ENCODE measurements at places on chromosomes 4 and X.

DNA sequence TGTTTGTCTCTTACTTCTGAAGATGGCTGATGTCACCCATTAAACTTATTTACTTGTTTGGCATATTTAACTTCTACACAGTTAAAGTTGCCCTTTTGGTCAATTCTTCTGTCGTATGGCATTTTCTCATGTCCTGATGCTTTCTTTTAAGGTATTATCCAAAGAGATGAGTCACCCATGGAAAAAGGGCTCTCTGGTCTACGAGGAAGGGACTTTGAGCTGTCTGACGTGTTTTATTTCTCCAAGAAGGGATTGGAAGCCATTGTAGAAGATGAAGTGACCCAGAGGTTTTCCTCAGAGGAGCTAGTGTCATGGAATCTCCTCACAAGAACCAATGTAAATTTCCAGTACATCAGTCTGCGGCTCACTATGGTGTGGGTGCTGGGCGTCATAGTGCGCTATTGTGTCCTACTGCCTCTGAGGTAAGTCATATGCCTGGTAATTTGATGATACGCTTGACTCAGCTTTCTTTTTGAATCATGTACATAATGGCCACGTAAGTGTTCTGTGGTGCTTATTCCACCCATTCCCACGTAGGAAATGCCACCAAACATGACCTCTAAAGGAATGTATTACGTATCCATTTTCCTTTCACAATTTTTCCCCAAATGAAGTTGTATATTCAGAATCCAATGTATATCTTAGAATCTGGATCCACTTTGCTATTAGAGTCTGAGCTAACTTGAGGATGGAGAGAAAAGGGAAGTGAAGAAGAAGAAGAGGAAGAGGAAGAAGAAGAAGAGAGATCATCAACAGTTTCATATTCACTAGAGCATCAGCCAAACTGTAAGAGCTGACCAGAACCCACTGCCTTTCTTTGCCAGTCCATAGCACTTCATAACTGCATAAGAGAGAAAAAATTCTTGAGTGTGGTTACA is 45.7 kb downstream of the GPAT3 start:
- peak; percentile 31 for DNase-seq

DNA sequence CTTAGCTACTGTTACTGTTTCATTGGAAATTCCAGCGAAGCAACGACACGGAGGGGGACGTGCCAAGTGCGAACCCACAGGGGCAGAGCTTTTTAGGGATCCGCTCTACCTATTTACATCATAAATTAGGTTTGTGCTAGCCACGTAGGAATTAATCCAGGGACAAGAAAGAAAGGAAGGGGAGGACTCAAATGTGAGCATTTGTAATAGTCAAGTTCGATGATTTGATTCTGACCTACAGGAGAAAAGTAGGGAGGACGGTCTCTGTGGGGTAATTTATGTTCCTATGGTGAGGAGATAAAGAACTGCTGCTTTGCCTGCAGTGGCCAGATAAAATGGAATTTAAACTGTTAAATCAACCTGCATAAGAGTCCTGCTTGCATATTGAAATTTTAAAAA is 1.7 kb downstream of the INTS6L start:
- no peak for DNase-seq

DNA sequence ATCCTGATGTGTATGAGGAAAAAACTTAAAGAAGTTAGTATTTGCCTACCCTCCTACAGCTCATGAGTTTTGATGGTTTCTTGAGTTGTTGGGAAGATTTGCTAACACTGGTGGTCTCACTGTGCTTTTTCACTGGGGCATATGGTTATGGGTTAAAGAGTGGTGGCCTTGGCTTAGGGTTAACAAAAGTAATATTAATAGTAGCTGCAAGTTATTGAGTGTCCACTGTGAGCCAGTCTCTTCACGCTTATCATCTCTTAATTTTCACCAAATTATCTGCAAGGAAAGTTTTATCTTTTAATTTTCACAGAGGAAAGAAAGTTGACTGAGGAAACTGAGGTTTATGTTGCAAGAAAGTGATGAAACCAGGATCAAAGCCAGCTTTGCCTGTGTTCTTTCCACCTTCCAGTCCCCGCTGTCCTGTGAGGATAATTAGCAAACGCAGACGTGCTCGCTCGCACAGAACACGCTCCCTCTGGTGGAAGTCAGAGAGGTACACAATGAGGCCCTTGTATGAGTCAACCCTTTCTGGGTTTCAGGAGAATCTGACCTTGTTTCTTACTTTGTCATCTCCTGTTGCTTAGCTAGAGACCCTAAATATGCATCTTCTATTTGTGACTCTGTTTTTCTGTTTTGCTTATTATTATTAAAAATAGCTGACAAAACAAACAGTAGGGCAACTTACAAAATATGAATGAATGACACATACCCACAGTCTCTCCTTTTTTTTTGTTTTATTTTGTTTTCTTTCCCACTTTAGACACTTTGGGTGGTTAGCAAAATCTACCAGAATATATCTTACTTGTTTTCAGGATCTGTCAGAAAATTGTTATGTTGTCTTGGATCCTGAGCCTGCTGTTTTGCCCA is 94.3 kb downstream of the DDIT4L start:
- peak; percentile 40 for DNase-seq

DNA sequence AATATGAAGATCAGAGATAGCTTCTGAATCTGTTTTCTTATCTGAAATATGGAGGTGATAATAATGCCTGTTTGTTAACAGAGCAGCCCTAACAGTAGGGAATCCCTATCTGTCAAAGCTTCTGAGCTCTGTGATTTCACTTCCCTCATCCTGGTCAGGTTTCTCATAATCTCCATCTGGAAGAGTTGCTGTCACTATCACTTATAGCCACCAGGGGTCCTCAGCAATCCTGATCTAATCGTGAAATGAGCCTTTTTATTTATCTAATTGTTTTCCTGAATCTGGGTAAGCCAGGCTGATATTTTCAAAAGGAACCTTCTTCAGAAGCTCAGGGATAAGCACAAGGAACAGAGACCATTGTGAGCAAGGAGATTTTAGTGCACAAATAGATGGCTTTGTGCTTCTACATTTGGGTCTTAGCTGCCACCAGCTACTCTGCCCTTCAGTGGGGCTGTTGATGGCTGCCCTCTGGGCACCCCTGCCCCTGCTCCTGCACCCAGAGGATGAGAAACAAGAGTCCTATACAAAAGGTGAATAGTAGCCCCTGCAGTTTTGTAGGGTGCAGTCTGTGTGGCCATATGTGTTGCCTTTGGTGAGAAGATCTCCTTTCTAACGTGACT is 196.4 kb upstream of the RADX start:
- DNase-seq = peak; percentile 11

DNA sequence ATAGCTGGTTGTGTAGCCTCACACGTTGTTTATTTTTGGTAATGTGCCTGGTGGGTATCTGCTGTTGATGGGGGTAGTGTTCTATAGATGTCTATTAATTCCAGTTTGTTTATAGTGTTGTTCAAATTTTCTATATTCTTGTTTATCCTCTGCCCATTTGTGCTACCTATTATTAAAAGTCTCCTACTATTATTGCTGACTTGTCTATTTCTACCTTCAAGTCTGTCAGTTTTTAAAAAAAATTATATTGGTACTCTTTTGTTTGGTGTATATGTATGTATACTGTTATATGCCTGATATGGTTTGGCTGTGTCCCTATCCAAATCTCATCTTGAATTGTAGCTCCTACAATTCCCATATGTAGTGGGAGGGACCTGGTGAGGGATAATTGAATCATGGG is 578.6 kb downstream of the PCDH7 start:
- DNase-seq = no peak

- DNase-seq = no peak
These were observed 298.5 kb upstream of the AADAT start for GRCh38 chr4:170388255-170388654.

GRCh38 chr4:55177461-55177860 is 52.1 kb upstream of the KDR start:
- no peak for DNase-seq

GRCh38 chr4:108224611-108225053 is 55.9 kb upstream of the LEF1 start:
- DNase-seq = no peak

- DNase-seq = no peak
These were observed 125.8 kb upstream of the RXFP1 start for GRCh38 chr4:158395889-158396288.

DNA sequence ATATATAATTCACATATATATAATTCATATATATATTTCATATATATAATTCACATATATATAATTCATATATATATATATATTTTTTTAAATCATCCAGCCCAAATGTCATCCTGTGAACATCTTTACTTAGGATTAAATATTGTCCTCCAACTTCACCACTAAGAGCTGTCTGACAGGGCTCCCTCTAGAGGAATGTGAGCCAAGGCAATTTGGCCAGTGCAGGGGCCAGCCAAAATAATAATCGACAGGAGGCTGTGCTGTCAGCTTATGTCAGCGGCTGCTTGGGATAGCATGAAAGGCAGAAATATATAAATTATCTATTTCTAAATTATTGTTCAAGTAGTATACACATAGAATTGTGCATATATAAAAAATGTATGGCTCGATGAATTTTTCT is 29.5 kb downstream of the EGFL6 start:
- DNase-seq = no peak

DNA sequence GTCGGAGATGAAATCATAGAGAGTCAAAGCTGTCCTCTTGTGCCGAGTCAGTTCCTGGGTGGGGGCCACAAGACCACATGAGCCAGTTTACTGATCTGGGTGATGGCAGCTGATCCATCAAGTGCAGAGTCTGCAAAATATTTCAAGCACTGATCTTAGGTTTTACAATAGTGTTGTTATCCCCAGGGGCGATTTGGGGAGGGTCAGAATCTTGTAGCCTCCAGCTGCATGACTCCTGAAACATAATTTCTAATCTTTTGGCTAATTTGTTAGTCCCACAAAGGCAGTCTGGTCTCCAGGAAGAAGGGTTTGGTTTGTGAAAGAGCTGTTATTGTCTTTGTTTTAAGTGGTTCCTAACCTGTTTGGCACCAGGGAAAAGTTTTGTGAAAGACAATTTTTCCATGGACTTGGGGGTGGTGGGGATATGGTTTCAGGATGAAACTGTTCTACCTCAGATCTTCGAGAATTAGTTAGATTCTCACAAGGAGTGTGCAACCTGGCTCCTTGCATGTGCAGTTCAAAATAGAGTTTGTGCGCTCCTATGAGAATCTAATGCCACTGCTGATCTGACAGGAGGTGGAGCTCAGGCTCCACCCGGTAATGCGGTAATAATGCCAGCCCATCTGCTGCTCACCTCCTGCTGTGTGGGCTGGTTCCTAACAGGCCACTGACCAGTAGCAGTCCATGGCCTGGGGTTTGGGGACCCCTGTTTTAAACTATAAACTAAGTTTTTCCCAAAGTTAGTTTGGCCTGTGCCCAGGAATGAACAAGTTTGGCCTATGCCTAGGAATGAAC is 29.2 kb downstream of the METAP1 start:
- DNase-seq = no peak

- no peak for DNase-seq
These were observed 7.1 kb downstream of the CLOCK start for GRCh38 chr4:55539658-55540057.

DNA sequence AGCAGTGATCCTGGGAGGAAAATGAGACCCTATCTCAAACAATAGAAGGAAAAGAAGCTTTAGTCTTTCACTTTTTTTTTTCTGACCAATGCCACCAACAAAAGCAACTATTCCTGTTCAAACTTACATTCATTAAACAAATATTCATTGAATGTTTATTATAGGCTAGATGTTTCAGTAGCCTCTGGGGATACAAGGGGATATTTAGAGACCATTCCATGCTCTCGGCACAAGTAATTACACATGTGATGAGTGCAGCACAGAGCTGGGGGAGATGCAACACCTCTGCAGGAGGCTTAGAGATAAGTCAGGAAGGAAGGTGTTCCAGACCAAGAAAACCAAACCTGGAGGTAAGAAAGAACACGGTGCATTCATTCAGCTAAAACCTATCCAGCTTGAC is 68.3 kb downstream of the PALLD start:
- no peak for DNase-seq

GRCh38 chr4:53786632-53787031 is 195.3 kb upstream of the LNX1 start:
- DNase-seq = no peak

GRCh38 chr4:122576261-122577188 is 44.3 kb downstream of the IL21 start:
- DNase-seq = peak; percentile 82

DNA sequence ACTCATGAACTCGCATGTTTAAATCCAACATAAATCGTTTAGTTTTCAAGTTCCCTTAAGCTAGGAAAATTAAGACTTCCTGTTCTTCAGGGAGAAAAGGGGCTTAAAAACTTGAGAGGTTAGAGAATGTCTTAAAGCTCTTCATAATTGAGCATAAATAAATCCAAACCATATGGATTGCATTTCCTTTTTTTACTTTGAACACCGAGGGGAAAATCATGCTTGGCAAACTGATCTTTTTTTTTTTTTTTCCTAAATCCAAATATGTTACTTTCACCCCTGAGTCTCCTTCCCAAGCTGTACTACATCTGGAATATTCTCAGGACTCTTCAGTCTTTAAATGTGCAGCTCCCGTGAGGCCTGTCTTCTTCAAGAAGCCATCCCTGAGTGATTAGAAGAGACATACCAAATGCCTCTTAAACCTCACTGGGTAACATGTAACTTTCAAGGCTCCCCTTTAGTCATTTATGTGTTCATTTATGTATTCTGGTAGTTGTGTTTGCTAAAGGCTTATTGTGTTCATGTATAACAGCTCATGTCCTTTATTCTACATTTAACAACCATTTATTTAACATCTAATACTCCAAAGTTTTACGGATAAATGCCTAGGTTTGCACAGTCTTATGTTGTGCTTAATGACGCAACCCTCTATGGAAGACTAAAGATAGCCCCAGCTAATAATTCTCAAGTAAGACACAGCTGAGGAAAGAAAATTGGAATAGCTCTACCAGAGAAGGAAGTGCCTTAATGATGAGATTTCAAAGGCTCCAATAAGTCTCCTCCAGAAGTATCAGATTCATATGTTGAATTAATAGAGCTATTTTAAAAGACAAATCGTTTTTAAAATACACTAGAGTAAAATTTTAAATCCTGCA is 107.0 kb downstream of the AGTR2 start:
- no peak for DNase-seq

All from globus pallidus (tissue), 1 donor.